ENCODE measurements at places on chromosomes 3 and 15.

GRCh38 chr3:74127256-74127655, 487.2 kb downstream of the CNTN3 start:
- no peak for DNase-seq

DNA sequence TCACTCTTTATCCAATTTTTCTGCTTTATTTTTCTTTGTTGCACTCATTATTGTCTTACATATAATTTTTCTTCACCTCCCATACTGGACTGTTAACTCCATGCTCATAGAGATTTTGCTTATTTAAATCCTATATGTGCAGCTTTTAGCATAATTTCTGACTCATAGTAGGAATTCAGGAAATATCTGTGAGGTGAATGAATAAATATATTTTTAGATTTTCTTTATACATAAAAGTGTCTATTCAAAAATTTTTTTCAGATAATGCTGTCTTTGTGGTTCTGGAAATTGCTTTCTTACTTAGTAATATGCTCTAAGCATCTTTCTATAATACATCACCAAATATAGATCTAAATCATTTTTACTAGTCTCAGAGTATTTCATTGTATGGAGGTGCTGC, 191.8 kb upstream of the SUCLG2 start:
- no peak for DNase-seq

GRCh38 chr3:169666376-169667165, 3.1 kb upstream of the MECOM start:
- peak; percentile 38 for DNase-seq

GRCh38 chr3:107407355-107407754, 30.1 kb downstream of the CCDC54 start:
- no peak for DNase-seq

DNA sequence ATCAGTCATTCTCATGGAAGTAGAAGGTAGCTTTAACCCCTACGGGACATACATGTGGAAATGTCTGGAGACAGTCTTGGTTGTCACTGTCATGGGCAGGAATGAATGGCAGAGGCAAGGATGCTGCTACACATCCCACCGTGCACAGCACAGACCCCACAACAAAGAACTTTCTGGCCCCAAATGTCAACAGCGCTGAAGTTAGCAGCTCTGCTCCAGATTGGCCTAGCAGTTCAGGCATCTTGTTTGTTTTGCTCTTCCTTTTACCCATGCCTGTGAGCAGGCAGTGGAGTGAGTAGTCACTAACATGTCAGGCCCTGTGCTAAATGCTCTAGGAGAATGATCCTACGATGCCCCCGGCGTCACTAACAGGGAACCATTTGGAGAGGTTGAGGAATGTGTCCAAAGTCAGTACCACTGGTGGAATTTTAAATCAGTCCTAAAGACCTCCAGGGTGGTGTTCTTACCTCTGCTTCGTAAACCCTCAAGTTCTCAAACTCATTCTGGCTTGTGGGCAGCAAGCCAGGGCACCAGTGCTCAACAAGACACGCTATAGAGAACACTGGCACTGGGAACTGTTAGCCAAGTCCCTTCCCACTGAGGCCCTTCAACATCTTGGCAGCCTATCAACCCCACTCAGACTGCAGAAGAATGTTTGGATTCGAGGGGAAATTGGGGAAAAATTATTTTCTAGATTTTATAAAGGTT, 142.2 kb downstream of the FOXP1 start:
- DNase-seq: peak; percentile 25

DNA sequence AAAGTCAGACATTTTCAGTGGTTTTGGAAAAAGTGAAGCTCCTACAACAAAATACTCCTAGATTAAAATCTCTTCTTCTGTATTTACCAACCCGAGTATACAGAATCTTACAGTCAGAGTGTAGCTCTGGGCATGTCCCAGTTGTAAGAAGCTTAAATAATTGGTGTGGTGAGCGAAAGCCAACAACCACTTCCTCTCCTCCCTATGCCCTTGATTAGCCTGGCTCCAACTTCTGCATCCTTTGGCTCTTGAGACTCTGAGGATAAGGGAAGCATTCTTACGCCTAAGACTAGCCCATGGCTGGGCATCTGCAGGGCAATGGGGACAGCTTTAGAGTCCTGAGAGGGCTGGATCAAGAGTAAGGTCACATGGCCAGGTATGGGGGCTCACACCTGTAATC, 25.5 kb downstream of the RFT1 start:
- no peak for DNase-seq

DNA sequence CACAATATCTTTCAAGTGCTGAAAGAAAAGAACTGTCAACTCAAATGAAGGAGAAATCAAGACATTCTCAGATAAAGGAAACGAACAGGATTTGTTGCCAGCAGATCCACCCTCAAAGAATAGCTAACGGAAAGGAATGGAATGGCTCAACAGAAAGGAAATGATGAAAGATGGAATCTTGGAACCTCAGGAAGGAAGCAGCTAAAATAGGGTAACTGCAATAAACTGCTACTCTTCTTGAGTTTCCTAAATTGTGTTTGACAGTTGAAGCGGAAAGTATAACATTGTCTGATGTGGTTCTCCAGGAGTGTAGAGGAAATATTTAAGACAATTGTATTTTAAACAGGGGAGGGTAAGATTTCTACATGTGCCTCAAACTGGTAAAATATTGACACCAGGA, 22.0 kb downstream of the PRR23E start:
- DNase-seq: peak; percentile 6

DNA sequence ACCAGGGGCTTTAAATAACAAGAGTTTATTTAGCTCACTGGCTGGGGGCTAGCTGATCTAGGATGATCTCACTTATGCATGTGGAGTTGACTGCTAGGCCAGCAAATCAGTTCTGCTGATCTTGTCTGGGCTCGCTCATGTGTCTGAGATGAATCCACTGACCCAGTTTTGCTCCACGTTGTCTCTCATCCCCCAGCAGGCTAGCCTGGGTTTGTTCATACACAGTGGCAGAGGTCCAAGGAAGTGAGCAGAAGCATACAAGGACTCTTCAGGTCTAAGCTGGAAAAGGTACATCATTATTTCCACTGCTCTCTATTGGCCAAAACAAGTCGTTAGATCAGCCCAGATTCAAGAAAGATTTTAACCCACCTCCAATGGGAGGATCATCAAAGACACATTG, 238.0 kb downstream of the PLCL2 start:
- no peak for DNase-seq

- DNase-seq: peak; percentile 19
Observed at GRCh38 chr15:48103647-48104046, 17.1 kb upstream of the SLC24A5 start.

- DNase-seq: peak; percentile 68
Observed at GRCh38 chr15:97909291-97909891, 51.1 kb upstream of the ARRDC4 start.

GRCh38 chr3:42708611-42709151, 6.1 kb upstream of the HHATL start:
- DNase-seq: no peak

GRCh38 chr3:148682997-148683396, 14.7 kb upstream of the AGTR1 start:
- DNase-seq: no peak

DNA sequence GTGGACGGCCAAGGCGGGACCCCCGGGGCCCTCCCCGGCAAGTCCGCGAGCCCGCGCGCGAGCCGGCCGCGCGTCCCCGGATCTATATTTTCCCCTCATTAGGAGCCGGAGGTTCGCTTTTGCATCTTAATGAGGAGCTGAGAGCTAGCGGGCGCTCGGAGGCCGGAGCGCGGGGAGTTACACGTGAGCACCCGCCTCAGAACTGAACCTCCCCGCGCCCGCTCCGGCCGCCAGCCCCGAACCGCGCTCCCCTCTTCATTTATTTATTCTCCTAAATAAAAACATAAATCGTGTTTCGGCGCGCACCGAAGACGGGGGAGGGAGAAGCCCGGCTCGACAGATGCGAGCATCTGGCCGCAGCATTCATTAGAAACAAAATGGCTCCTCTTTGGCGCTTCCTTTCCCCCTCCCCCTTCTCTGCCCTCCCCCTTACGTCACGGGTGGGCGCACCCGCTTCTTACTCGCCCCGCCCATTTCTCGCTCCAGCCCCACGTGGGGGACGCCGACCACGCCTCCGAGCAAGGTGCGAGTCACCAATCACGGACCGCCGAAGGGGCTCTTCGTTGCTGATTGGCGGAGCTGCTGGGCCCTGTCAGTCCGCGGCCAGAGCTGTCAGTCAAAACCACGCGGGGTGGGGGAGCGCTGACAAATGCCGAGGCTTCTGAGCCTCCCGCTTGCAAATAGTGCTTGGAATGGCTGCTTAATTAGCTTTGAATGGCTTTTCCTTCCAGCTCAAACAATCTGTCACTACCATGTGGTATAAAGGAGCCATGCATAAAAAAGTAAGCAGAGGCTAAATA, 1.6 kb upstream of the TLE3 start:
- DNase-seq: peak; percentile 99

DNA sequence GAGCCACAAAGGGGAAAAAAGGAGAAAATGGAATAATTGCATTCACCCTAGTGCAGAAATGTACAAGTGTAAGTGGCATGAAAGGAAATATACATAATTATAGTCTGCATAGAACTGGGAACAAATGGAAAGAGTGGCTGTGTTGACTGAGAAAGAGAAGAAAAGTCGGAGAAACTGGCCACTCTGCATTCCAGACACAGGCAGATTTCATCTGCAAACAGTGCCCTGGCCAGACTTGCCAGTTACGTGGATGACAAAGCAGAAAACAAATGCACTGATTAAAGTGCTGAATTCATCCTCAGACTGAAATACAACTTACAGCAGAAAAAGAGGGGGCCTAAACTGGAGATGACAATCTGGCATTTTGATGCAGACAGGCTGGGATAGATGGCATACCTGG, 129.8 kb downstream of the FGF12 start:
- DNase-seq: no peak

GRCh38 chr3:100941041-100941440, 52.2 kb downstream of the ABI3BP start:
- DNase-seq: no peak

DNA sequence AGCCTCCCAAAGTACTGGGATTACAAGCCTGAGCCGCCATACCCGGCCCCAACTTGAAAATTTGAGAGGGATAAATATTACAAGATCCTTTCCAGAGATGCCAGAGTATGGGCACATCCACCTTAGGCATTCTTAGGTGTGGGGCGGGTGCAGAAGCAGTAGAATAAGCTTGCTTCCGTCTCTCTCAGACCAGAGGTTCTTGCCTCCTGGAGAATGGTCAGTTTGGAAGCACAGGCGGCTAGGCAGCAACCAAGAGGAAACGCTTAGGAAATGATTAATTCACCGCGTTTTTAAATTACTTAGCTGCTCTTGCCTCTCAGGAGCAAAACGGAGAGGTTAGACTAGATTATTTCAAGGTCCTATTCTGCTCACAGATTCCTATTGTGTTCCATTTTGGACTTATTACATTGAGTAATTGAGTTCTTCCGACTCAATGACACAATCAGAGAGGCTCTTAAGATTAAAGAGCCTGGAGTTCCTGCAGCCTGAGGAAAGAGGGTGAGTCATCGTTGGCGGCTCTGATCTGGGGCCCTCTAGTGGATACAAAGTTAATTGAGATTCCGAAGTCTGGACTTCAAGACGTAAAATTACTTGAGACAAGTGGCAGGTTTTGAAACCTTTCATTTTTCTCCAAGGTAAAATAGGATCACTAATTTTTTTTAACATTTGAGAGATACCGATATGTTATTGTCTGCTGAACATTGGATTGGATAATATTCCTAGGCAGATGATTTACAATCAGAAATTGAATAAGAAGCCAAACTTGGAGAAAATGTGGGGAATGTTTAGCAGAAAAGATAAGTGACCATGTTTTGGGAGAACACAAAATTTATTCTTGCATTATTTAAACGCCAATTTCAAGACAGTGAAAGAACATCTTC, 5.8 kb upstream of the TOPAZ1 start:
- DNase-seq: peak; percentile 93

DNA sequence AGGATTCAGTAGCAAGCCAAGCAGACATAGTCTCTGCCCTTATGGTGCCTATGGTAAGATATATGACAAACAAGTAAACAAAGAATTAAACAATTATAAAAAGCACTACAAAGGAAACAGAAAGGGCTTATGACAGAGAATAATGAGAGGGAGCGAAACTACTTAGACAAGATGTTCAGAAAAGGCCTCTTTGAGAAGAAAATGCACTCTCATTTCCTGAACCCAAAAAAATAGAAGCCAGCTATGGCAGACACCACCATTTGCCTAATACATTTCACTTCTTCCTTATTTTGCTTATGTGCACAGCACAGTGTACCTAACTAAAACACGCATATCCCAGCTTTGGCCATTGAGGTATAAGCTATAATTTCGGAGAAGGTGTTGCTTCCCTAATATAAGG, 465.5 kb upstream of the PPP2R3A start:
- DNase-seq: no peak

DNA sequence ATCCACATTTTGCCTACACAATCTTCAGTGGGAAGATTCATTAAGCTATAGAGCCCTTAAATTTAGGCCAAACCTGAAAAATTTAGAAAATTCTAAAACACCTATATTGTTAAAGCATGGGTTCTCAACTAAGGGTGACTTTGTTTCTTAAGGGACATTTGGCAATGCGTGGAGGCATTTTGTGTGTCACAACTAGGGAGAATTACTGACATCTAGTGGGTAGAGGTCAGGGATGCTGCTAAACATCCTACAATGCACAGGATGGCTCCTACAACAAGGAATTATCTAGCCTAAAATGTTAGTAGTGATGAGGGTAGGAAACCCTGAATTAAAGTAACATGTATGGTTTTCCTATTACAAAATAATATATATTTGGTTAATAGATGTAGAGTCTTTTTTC, 55.8 kb downstream of the TBC1D5 start:
- DNase-seq: peak; percentile 4

- no peak for DNase-seq
Observed at GRCh38 chr3:192239956-192240355, 487.4 kb downstream of the FGF12 start.

DNA sequence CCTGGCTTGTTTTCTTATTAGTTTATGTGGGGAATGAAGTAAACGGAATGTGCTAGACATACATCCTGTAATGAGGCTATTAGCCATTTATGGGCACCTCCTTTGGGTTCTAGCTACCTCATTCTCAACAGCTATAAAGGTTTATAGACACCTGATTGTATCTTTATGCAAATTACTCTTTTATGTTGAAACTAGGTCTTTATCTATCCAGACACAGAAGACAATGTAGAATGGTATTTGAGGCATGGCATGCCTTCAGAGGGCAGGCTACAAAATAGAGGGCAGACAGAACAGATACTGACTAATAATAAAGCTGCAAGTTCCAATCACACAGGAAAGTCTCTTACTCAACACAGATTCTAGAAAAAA, 27.1 kb downstream of the TBC1D2B start:
- DNase-seq: no peak

GRCh38 chr3:197458906-197459470, 96.8 kb downstream of the BDH1 start:
- DNase-seq: no peak

- DNase-seq: peak; percentile 48
Observed at GRCh38 chr15:69031013-69032001, 16.8 kb downstream of the NOX5 start.

- no peak for DNase-seq
Observed at GRCh38 chr15:64842986-64843561, 1.4 kb downstream of the PLEKHO2 start.
